GM23248 (cell line): ENCODE measurements at places on chromosomes 2 and 18. TPM values are rescaled to one million over a fixed set of nuclear protein-coding genes. Genes with fewer than 3 reads are reported as not detected.

The PID1 gene
- total RNA-seq, result 4.9 and 5.9 TPM in 2 replicates

The MAL gene
- not detected in 2 replicates for total RNA-seq

The C2orf68 gene
- total RNA-seq, result 9.8 and 19.5 TPM in 2 replicates

GRCh38 chr2:113922335-113922734, 32.4 kb downstream of the ACTR3 start:
- DNase-seq, result no peak

DNA sequence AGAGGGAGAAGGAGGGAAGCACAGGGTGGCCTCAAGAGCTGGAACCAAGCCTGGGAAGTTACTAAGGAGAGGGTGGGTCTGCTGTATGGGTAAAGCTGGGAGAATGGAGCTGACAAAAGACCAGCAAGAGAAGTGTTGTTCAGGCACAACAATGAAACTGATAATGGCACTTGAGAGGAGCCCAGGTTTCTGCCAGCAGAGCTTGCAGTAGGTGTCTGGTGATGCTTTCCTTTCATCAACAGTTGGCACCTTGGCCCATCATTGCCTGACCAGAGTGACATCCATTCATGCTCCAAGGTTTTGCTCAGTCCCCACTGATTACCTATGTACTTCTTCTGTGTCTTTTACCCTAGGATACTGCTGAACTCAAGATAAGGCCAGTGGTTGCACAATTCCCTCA, 92.9 kb upstream of the CXCR4 start:
- no peak for DNase-seq

- no peak for DNase-seq
Observed at GRCh38 chr2:145119225-145119624, 599.3 kb upstream of the ZEB2 start.

DNA sequence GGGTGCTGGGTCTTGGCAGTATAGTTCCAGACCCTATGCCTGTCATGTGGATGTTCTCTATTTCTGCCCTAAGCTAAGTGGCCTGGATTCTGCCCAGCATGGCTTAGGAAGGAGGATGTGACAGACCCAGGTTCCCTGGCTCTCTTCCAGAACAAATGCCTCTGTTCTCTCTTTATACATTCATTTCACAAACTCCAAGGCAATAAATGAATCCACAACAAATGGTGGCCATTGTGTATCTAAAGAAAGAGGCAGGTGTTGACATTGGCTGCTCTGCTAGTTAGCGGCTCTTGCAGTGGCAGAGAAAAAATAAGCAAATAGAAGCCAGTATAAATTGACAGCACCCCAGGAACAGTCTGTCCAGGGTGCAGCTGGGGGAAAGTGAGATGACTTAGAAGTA, 298.6 kb downstream of the SUCLG1 start:
- DNase-seq, result no peak

GRCh38 chr2:7358865-7359447, 441.7 kb downstream of the RNF144A start:
- no peak for DNase-seq

DNA sequence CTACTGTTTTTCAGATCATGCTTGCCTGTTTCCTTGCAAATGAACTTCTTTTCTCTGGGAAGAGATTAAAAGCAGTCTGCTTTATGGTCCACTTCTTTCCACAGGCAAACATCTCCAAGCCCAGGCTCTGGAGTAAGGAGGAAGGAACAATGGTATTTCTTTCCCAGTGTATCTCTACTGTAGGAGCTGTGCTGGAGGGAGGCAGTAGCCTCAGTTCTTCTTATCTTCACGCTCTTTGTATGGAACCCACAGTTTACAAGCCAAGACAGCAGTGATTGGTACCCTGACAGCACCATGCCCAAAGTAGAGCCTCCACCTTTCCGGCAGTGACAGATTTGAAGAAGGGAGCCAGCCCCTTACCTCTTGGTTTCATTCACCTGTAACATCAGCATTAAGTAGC, 35.2 kb downstream of the SPOPL start:
- DNase-seq, result no peak

The TWIST2 gene
- total RNA-seq, result 467 and 544 TPM in 2 replicates

The TMEM163 gene
- total RNA-seq, result not detected in 2 replicates

The ABCG8 gene
- not detected in 2 replicates for total RNA-seq

The ZBTB7C gene
- total RNA-seq, result not detected in 2 replicates

The VIL1 gene
- total RNA-seq, result not detected in 2 replicates

- no peak for DNase-seq
Observed at GRCh38 chr2:67416136-67416535, 19.0 kb downstream of the ETAA1 start.

GRCh38 chr2:163752267-163752666, 16.5 kb upstream of the FIGN start:
- DNase-seq, result no peak

The SRD5A2 gene
- not detected in 2 replicates for total RNA-seq

DNA sequence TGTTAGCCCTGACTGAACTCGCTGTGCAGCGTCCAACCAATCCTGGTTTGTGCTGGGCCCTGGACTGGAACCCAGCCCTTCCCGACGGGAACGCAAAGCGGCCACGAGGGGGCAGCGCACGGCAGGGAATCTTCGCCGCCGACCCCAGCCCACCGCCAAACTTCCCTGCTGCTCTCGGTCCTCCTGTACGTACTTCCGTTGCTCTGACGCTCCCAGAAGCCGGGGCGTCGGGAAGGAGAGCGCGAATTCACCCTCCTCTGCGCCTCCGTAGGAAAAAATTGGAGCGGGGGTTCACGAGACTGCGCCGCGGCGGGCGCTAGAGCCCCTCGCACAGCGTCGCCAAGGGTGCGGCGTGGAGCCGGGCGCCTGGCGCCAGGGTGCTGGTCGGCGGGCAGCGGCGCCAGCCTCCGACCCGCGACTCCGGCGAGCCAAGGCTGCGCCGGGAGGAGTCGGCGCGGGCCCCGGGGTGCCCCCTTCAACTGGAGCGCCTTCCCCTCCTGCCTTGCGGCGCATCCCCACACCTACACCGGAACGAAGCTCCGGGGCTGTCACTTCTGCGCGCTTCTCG, 873 bp upstream of the SH3RF3 start:
- DNase-seq, result peak; percentile 93

- no peak for DNase-seq
Observed at GRCh38 chr18:2984703-2985261, 28.2 kb downstream of the LPIN2 start.

GRCh38 chr18:35389095-35389618, 12.0 kb upstream of the ZNF396 start:
- peak; percentile 81 for DNase-seq

- DNase-seq, result peak; percentile 90
Observed at GRCh38 chr2:140506606-140507005, 1624.2 kb downstream of the LRP1B start.

The POTEF gene
- total RNA-seq, result not detected in 2 replicates

- DNase-seq, result no peak
Observed at GRCh38 chr2:56456791-56457190, 273.0 kb downstream of the CCDC85A start.

- peak; percentile 45 for DNase-seq
Observed at GRCh38 chr18:21760321-21760720, 19.7 kb downstream of the MIB1 start.

GRCh38 chr18:3211236-3211992, 8.4 kb downstream of the MYOM1 start:
- DNase-seq, result no peak

DNA sequence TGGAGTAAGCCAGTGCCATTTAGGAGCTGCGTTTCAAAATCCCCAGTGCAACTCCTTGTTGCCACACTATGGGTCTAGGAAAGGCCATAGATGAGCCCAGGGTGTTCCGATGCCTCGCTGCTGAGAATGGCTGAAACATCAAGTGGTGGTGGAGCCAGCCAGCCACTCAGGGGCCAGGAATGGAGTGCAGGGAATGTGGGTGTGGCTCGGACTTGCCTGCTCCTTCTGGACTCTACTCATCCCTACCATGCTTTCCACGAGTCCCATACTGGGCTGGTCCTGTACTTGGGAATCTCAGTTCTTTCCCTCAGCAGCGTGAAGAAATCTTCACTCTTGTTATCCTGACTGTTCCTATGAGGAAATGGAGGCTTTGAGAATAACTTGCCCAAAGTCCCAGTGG, 143.5 kb downstream of the INSIG2 start:
- DNase-seq, result no peak

DNA sequence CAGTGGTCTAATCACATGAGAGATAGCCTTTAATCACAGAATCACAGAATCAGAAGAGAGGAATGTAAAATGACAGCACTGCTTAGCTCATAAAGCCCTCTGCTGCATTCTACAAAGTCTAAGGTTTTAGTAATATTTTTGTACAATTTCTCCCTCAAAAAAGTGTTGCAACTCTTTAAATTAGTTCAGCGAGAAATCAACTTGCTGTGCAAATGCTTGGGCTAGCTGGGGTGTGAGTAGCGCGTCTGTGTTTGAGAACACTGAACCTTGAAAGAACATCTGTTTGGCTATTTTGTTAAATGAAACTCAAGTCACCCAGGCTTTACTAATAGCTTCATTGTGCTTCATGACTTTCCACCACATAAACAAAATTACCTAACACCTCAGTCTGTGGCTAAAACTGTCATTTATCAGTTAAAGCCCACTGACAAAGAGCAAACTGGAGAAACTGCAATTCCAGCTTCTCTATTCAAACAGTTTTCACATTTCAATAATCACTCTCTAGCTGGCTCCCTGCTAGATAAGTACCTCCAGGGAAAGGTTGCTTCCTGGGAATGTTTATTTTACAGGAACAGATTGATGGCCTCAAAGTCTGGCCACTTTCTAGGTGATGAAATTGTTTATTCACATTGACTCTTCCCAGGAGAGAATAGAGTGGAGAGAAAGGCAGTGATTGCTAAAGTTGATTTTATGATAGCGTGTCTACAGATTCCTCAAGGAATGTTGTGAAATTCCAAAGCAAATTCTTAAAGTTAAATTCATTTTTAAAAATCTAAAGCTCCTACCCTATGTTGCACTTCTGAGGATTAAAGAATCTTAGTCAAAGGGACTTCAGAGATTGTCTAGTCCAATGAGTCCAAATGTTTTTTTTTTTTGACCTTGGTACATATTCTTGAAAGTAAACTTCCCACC, 36.0 kb upstream of the STAT1 start:
- peak; percentile 89 for DNase-seq

The CDH7 gene
- total RNA-seq, result not detected in 2 replicates

GRCh38 chr18:33928231-33928630, 296.5 kb downstream of the NOL4 start:
- DNase-seq, result no peak

GRCh38 chr2:36701391-36701795, 4.9 kb downstream of the VIT start:
- DNase-seq, result no peak

DNA sequence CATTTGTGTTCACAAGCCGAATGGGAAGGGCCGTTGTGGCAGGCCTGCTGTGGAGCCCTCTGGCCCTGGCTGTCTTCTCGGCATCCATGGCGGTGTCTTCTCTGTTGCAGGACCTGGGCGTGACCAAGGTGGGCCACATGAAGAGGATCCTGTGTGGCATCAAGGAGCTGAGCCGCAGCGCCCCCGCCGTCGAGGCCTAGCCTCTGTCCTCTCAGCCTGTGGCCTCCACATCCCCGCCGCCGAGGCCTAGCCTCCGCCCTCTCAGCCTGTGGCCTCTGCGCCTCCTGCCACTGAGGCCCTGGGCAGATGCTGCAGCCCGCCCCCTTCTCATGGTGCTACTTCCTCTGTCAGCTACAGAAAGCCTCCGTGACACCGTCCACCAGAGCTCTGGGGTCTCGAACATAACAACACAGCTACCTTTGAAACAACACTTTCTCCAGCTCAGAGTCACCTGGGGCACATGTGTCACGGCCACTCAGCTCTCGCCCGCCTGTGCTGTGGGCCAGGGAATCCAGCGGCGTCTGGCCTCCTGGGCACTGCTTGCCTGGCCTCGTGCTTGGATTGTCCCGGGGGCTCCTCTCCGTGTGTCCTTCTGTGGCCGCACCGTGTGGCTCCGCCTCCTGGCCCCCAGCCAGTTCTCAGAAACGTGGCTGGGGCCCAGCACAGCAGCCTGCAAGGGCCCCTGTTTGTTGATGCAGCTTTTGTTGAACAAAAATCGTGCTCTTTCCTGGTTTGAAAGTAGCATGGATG, 97.1 kb downstream of the USP40 start:
- DNase-seq, result no peak

GRCh38 chr18:46452820-46453219, 204.2 kb downstream of the LOXHD1 start:
- peak; percentile 27 for DNase-seq

DNA sequence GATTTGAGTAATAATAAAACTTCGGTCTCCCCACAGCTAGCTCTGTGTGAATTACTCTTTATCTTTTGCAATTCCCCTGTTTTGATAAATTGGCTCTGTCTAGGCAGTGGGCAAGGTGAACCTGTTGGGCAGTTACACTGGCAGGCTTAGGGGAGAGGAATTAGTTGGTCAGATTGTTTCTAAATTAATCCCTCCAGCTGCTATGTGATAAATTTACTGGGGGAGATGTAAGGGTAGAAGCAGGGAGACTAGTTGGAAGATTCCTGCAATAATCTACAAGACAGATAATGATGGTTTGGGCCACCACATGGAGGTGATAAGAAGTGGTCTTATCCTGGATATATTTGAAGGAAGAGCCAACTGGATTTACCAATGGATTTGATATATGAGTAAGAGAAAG, 118.5 kb upstream of the TACR1 start:
- DNase-seq, result no peak

The FMNL2 gene
- 18.6 and 19.6 TPM in 2 replicates for total RNA-seq

The COL3A1 gene
- total RNA-seq, result 2,141 and 2,153 TPM in 2 replicates

The VIT gene
- 0.22 TPM in 1 of 2 replicates, not detected in the other for total RNA-seq

DNA sequence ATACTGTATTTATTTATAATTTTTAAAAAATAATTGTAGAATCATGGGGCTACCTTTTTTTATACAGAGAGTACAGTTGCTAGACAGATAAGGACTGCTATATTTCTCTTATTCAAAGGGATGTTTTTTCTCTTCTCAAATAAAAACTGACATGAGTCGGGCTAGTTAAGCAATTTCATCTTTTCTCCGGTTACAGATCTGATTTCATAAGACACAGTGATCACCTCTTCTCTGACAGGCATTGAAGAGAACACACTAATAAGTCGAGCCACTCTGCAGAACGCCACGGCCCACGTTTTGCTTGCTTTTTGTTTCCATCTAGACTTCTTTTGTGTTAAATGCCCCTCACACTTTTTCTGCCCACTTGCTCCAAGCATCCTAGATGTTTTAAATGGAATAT, 85.4 kb downstream of the HNRNPLL start:
- no peak for DNase-seq

- peak; percentile 99 for DNase-seq
Observed at GRCh38 chr2:43269074-43269572, 42.7 kb upstream of the ZFP36L2 start.

DNA sequence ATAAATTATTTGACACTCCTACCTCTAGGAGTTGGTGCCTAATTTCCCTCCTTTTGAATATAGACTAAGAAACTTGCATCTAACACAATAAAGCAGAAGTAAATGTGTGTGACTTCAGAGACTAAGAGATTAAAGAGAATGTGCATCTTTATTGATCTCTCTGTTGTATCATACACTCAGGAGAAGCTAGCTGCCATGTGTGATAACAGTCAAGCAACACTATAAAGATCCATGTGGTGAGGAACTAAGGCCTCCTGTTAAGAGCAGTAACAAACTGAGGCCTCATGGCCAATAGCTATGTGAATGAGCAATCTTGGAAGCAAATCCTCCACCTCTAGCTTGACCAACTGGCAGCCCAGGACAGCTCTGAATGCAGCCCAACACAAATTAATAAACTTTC, 3.4 kb downstream of the FANCL start:
- DNase-seq, result no peak

The KCNIP3 gene
- total RNA-seq, result 10.7 and 11.9 TPM in 2 replicates
